ENCODE measurements at places on chromosomes 13 and 19. TPM values are rescaled to one million over a fixed set of nuclear protein-coding genes. Genes with fewer than 3 reads are reported as not detected.
A peak's percentile ranks its signal among the peaks of the same experiment; 100 is the strongest.

DNA sequence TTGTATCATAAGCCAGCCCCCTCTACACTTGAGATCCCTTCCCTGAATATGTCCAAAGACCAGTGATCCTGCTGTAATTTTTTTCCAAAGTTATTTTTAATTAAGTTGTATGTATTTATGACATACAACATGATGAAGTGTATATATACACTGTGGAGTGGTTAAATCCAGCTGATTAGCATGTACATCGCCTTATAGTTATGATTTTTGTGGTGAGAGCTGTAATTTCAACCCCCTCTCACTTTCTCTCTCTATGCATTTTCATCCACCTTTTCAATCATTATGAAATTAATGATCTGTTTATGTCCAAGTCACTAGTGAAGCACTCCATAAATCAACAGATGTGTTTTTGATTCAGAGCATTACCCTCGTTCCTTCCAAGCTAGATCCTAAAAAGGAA is 85.3 kb downstream of the KCTD12 start:
- no peak for DNase-seq

DNA sequence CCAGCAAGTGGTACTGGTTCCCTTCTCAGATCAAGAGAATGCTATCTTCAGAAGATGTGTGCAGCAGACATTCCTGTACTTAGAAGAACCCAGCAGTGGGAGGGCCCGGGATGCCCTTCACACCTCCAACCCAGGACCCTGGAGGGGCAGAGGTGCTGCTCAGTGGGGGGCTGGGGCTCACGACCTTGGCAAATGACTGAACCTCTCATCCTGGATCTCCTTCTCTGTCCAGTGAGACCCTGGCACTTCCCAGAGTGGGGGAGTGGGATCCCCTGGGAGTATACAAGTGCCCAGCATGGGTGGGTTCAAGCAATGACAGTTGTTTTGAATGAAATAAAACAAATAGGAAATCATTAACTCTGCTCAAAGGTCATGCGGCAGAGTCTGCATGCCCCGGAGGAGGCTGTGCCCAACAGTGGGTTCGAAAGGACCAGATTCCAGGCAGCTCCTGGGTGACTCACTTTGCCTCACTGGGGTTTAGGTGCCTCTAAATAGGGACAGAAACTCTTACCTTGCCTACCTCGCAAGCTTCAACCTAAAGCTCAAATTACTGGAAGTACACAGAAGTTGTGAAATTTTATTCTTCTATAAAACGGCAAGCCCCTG is 26.9 kb downstream of the GGACT start:
- DNase-seq = no peak

GRCh38 chr13:38630780-38631179 is 56.1 kb upstream of the FREM2 start:
- no peak for DNase-seq

GRCh38 chr13:59745392-59745788 is 418.3 kb downstream of the DIAPH3 start:
- DNase-seq = no peak

GRCh38 chr13:51802631-51803418 is 1.1 kb downstream of the DHRS12 start:
- no peak for DNase-seq

DNA sequence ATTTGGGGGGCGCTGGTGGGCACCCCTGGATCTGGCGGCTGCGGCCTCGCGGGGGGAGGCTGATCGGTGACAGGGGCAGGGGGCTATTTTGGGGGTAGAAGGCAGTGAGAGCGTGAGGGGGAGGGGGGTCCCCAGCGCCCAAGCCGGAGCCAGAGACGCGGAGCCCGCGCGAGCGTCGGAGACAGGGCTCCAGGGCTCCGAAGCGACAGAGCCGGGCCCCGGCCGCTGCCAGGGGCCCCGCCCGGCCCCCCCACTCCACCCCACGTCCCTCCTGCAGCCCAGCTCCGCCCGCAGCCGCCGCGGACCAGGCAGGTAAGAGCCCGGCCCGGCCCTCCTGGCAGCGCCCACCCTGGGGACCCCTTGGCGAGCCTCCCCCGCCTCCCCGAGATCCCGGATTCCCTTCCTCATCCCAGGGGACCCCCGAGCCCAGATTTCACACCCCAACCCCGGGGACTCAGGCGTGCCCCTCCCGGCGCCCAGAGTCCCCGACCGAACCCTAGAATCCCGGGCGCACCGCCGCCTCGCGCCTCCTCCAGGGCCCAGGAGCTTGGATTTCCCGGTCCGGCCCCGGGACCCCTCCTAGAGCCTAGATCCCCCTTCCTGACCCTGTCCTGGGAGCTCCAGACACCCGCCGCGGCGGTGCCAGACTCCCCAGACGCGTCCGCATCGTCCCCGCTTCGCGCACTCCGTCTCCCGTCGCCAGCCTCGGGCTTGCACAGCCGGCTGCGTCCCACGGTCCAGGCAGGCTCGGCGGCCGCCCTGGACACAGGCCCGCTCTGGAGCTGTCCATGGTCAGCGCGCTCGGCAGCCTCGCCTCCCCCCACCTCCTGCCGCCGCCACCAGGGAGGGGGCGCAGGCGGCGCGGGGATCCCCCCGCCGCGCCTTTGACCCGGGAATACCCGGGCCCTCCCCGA is at the start of gene PPFIA3:
Gene PPFIA3 (plus strand): TSS at position 134 of the 914 bp plus-strand sequence. CDS start 8,330 bp downstream, outside the sequence.
- peak; percentile 48 for DNase-seq

- DNase-seq = no peak
Observed at GRCh38 chr13:113149711-113150549, 8.5 kb upstream of the PROZ start.

The C19orf18 gene
- 0.33 TPM for total RNA-seq

The KLK3 gene
- not detected for total RNA-seq

The ZNF766 gene
- 34.2 TPM for total RNA-seq
